ENCODE measurements at places on chromosomes 7 and 10.

GRCh38 chr10:45008524-45009161 is 7.9 kb downstream of the ZNF22 start:
- DNase-seq, result peak; percentile 61

GRCh38 chr7:110973196-110973990 is 117.5 kb upstream of the LRRN3 start:
- DNase-seq, result no peak

DNA sequence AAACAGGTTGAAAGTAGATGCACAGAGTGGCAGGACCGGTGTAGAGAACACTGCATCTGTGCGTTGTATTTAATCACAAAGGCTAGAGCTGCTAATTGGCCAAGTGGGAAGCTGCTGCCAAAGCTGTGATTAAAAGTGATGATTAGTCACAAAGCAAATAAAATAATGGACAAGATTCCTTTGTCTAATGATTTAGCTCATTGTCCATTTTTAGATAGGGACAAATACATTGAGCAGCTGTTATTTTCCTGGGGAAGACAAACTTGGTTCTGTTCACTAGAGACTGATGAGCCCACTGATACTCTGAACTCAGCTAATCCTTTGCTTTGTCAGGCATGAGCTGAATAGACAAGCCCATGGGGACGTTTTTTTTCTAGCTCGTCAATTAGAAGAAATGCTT is 19.7 kb downstream of the UBE3C start:
- DNase-seq, result no peak

DNA sequence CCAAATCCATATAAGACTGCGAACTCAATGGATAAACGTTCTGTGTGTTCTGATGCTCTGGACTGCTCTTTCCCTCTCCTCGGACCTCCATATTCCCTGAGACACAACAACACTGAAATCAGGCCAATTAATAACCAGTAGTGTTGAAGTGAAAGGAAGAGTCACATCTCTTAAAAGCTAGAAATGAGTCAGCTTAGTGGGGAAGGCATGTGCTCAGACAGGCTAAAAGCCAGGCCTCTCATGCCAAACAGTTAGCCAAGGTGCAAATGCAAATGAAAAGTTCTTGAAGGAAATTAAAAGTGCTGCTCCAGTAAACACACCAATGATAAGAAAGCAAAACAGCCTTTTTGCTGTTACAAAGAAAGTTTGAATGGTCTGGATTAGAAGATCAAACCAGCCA is 29.3 kb downstream of the TNS3 start:
- DNase-seq, result no peak
